SK-N-SH treated with all-trans-retinoic acid at 6 μM for 48 hours (cell line): ENCODE measurements at places on chromosomes 13 and 19.

DNA sequence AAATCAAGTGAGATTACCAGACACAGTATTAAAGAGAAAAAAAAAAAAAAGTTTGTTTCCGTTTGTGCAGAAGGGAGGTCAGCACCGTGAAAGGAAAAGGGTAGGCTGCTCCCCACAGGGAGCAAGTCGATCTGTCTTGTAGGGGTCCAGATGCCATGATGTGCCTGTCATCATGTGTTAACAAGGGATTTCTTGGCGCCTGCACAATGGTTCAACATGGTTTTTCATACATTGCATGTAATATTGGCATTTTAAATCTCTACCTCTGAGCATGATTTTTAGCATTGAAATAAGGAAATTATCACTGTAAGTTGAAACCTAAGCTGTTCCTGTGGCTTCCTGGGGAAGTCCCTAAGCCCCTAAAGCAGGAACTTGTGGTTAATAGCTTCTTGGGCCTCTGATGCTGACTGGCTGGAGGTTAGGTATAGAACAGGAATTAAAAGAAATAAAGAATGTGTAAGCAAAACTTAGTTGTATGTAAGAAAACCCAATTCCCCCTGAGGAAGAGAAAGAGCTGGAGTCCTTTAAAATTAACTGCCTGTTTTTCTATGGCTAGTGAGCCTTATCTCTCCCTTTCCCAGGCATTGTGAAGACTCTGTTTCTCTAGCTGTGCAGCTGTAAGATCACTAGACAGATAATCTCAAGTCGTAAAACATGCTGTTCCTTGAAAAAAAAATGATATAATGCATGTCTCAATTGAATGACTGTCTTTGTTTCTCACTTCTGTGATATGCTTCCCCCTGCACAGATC lies 7.4 kb upstream of the FCGBP start:
- ATAC-seq: no peak

- ATAC-seq: peak; percentile 77
These were observed 2.1 kb downstream of the PNMA8C start for GRCh38 chr19:46426506-46427162.

DNA sequence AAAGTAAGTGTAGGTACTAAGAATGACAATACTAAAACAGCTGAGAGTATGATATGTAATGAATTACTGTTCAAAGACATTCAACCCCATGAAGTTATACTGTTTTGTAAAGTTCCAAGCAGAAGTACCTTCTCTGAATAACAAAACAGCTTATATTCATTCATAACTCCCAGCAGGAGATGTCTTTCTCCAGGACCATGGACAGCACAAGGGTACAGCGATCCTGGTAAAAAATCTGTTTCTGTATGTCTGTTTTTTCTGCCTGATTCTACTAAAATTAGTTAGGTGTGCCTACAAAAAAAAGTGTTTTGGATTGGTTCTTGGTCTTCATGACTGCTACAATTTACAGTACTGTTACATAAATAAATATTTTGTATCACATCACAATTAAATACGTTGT lies 172.5 kb upstream of the SLITRK5 start:
- no peak for ATAC-seq

GRCh38 chr13:45773236-45773635 lies 71.1 kb downstream of the CBY2 start:
- no peak for ATAC-seq

DNA sequence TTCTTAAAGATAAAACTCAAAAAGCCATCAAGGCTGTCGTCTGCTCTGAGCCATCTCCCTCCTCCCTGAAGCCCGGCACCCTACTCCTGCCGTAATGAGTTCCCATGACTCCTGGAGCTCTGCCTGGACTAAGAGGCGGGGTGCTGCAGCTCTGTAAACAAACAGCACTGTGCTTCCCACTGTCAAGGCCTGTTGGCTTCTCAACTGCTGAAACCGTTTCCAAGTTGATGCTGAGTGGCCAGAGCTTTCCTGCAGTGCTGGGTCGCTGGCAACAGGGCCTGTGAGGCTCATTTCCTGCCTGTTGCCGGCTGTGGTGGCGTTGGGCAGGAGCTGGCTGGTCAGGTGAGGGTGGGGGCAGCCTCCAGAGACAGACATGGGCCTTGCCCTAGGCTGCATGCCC lies 26.7 kb upstream of the ISYNA1 start:
- no peak for ATAC-seq

DNA sequence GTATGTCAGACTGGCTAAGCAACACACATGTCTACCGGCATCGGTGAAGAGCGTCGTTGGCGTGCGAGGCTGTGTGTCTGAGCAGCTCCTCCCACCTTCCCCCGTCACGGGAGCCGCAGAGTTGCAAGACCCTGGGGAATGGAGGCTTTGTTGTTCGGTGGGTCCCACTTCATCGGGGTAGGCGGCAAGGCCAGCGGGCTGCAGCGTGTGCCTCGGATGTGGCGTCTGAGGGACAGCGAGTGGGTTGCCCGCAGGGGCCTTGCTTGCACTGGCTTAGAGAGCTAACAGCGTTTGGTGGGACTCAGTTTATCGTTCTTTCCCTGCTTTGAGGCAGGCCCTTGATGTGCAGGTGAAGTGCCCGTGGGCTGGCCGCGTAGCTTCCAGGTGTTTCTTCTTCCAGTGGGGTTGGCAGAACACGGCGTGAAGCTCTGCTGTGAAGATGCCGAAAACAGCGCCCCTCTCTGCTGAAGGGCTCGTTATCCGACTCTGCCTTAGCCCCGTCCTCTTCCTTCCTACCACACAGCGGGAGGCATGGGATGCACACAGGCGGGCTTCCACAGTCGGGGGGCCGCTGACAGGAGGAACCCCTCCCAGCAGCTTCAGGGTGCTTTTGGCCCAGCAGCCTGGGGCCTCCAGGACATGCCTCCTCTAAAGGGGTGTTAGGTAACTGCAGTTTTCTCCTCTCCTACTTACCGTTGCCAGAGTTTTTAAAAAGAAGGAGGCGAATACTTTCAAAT lies 85.2 kb downstream of the ATP11A start:
- no peak for ATAC-seq

- ATAC-seq: no peak
These were observed 17.2 kb upstream of the ZBTB7A start for GRCh38 chr19:4083677-4084546.

DNA sequence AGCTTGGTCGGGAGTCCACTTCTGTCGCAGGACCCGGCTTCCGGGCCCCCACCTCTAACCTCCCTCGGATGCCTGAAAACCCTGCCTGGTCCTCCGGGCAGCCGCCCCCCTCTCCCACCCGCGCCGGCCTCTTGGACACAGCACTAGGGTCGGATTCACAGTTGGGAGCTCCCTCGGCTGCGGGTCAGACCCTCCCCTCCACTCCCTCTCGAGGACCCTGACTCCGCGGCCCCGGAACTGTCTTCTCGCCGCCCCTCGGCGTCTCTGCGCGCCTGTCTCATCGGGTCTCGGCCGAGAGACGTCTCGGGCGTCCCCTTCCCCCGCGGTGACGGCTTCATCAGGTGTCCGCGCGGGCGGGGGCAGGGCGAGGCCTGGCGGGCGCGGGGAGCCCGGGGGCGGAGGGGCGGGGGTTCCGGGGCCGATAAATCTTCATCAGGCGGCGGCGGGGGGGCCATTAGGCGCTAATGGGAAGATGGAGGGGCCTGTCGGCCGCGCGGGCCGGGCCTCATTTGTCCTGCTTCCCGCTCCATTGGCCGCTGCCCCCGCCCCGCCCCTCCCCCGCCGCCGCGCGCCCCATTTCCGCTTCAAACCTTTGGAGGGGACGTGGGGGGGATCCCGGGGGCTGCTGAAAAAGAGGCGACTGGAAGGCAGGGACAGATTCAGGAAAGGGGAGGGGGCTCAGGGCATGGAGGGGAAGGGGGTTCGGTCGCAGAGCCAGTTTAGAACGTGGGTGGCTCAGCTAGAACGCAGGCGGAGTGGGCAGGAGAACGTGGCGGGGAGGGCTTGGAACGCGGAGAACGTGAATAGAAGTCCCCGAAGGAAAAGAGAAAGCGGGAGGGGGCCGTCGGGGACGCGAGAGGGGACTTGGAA lies 11.8 kb upstream of the ERFL start:
- peak; percentile 21 for ATAC-seq

DNA sequence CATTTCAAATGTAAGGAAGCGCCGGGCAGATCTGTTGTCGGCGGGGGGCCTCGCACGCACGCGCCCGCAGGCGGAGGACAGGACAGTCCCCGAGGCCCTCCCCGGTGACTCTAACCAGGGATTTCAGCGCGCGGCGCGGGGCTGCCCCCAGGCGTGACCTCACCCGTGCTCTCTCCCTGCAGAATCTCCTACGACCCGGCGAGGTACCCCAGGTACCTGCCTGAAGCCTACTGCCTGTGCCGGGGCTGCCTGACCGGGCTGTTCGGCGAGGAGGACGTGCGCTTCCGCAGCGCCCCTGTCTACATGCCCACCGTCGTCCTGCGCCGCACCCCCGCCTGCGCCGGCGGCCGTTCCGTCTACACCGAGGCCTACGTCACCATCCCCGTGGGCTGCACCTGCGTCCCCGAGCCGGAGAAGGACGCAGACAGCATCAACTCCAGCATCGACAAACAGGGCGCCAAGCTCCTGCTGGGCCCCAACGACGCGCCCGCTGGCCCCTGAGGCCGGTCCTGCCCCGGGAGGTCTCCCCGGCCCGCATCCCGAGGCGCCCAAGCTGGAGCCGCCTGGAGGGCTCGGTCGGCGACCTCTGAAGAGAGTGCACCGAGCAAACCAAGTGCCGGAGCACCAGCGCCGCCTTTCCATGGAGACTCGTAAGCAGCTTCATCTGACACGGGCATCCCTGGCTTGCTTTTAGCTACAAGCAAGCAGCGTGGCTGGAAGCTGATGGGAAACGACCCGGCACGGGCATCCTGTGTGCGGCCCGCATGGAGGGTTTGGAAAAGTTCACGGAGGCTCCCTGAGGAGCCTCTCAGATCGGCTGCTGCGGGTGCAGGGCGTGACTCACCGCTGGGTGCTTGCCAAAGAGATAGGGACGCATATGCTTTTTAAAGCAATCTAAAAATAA lies 18.2 kb downstream of the IL17D start:
- ATAC-seq: peak; percentile 86
